Vein endothelial cell (primary cell): ENCODE measurements at places on chromosomes 5 and 9. TPM values are rescaled to one million over a fixed set of nuclear protein-coding genes. Genes with fewer than 3 reads are reported as not detected.

OR2K2 gene
- total RNA-seq = not detected in 2 replicates

ZDHHC12 gene
- 39.0 and 46.1 TPM in 2 replicates for total RNA-seq

C8G gene
- total RNA-seq = 0.33 and 0.76 TPM in 2 replicates

SLIT3 gene
- total RNA-seq = 0.10 and 0.33 TPM in 2 replicates

DOLPP1 gene
- total RNA-seq = 13.1 and 15.0 TPM in 2 replicates

PRSS3 gene
- total RNA-seq = 7.8 and 14.1 TPM in 2 replicates
